Right lung (tissue), 10 donors: ENCODE measurements at places on chromosomes 7 and 10. TPM values are rescaled to one million over a fixed set of nuclear protein-coding genes. Genes with fewer than 3 reads are reported as not detected.

DNA sequence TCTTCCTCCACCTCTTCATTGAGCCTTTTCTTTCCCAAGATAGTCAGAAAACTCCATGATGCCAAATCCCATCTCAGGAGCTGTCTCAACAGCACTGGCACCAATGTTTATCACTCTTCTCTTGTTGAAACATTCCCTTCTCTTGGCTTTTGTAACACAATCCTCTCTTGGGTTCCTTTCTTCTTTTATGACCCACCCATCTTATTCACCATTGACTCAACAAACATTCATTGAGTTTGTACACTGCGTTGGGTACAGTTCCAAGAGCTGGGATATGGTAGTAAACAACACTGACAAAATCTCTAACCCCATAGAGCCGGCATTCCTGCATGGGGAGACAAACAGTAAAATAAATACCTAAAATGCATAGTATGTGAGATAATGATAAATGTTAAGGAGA is 577.5 kb downstream of the INHBA start:
- no peak for DNase-seq

- no peak for DNase-seq
Measured at GRCh38 chr10:68489919-68490318, 18.1 kb upstream of the DNA2 start.

GRCh38 chr10:71595649-71596048 is 123.9 kb downstream of the C10orf105 start:
- no peak for DNase-seq

GRCh38 chr7:134792968-134793367 is 13.5 kb downstream of the CALD1 start:
- no peak for DNase-seq

DNA sequence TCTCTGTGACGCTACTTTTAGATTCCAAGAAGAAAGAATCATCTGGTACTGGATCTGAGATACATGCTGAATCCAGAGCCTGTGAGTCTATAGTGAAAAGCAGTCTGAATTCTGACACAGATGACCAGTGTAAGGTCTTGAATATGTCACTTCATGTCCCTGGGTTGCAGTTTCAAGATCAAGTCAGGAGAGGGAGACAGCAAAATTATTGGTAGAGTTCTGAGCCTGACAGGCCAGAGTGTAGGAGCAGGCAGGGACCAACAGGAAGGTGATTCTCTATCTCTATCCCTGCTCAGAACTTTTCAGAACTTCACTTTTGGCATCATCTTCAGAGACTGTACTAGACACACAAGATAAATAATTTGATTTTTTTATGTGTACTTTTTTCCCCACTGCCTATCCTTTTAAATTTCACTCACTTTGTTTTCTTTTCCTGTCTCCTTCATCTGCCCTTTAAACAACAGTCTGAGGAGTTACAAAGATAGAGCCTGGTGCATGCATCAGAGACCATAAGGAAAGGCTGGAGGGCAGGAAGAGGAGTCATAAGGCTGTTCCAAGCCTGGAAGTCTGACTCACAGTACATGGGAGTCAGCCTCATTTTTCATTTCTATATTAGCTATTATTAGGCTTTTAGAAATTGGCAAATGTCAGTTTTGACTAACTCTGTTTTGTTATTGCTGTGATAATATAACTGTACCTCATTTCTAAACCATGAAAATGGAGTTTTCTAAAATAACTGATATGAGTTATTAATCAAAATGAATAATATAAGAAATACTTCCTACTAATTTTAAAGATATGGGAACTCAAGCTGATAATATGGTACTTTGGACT is 120.2 kb upstream of the TMEM229A start:
- DNase-seq, result no peak

- DNase-seq, result no peak
Measured at GRCh38 chr10:16845248-16845647, 28.0 kb upstream of the RSU1 start.

DNA sequence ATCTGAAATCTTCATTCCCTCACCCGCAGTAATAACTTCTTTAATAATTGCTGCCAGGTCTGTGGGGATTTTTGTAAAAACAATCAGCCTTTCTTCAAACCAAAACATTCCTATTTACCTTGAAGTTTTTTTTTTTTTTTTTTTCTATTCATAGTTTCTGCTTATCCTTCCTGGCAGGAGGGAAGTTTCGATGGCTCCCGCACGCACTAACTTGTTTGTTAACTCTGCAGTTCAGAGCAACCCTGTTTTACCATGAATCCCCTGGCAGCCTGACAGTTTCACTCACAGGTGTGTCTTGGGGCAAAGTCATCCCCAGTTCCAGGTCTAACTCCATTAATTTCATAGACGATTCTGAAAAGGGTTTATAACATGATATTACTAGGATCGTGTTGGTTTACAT is 149.3 kb downstream of the KLF6 start:
- no peak for DNase-seq

GRCh38 chr10:28937959-28938358 is 260.6 kb downstream of the BAMBI start:
- no peak for DNase-seq

- DNase-seq, result no peak
Measured at GRCh38 chr10:20890009-20890408, 7.1 kb downstream of the NEBL start.

- no peak for DNase-seq
Measured at GRCh38 chr7:19210893-19211413, 65.7 kb upstream of the FERD3L start.

DNA sequence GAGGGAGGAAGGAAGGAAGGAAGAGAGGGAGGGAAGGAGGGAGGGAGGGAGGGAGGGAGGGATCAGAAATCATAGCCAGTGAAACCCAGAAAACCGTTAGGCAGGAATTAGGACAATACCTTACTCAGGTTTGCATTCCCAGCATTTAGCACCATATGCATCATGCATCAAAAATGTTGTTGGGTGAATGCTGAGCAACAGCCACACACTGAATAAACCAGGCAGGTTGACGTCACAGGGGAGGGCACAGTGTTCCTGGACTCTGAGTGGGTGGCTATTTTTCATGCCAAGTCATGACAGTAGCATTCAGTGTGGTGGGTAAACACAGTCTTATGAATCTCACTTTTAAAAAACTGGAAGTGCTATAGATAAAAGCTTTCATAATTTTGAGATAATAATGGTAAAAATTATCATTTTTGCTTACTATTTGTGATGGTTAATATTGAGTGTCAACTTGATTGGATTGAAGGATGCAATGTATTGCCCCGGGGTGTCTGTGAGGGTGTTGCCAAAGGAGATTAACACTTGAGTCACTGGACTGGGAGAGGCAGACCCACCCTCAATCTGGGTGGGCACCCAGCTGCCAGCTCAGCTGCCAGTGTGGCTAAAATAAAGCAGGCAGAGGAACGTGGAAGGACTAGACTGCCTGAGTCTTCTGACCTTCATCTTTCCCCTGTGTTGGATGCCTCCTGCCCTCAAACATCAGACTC is 199.1 kb upstream of the PRKCQ start:
- DNase-seq, result no peak

- DNase-seq, result no peak
Measured at GRCh38 chr7:88268051-88268450, 38.6 kb downstream of the STEAP4 start.

GRCh38 chr7:94591176-94591575 is 64.8 kb downstream of the SGCE start:
- no peak for DNase-seq

GRCh38 chr7:70229242-70229641 is 631.0 kb downstream of the AUTS2 start:
- DNase-seq, result no peak

TCF7L2 gene
- 55.8 TPM for polyA plus RNA-seq

SPDYE2B gene
- 1.5 TPM for polyA plus RNA-seq

TAF3 gene
- polyA plus RNA-seq, result 8.4 TPM

GARS1 gene
- polyA plus RNA-seq, result 71.4 TPM

HYAL4 gene
- not detected for polyA plus RNA-seq

ZNF425 gene
- polyA plus RNA-seq, result 6.0 TPM

LIPJ gene
- 0.19 TPM for polyA plus RNA-seq

ZNF804B gene
- polyA plus RNA-seq, result 0.06 TPM
